ENCODE measurements at places on chromosomes 11 and 22.
A peak's percentile ranks its signal among the peaks of the same experiment; 100 is the strongest.

- DNase-seq, result no peak
Measured at GRCh38 chr11:88478136-88478815, 140.7 kb upstream of the CTSC start.

DNA sequence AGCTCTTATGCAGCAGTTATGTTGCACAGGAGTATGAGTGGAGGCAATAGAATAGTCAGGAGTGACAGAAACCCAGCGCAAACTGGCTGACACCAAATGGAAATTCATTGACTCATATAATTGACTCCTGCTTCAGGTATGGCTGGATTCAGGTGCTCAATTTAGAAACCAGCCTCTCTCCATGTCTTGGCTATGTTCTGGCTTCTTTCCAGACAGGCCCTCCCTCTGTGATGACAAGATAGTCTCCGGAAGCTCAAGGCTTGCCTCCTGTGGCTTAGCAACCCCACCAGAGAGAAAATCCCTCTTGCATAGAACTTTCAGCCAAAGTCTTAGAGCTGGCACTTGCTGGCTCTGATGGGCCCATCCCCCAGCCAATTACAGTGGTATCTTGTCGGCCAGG lies 28.1 kb upstream of the MN1 start:
- DNase-seq, result no peak

- no peak for DNase-seq
Measured at GRCh38 chr11:78311702-78312371, 105.8 kb downstream of the GAB2 start.

DNA sequence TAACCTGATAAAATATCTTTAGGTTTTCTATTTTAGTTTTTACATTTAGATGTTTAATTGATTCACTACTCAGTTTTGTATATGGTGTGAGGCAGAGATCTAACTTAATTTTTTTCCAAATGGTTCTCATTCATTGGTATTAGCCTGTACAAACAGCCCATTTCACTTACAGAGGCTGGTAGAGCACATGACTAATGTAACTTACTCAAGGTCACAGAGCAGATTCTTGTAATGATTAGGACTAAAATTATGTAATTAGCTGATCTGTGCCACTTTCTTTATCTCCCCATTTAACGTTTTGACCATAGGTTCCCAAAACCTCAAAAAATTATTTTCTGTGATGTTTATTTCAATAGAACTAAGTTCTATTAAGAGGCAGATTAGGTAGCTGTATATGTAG lies 16.5 kb upstream of the TNRC6B start:
- no peak for DNase-seq

- no peak for DNase-seq
Measured at GRCh38 chr11:15944460-15944859, 411.9 kb downstream of the SOX6 start.

- no peak for DNase-seq
Measured at GRCh38 chr11:94595076-94595475, 27.9 kb downstream of the PIWIL4 start.

DNA sequence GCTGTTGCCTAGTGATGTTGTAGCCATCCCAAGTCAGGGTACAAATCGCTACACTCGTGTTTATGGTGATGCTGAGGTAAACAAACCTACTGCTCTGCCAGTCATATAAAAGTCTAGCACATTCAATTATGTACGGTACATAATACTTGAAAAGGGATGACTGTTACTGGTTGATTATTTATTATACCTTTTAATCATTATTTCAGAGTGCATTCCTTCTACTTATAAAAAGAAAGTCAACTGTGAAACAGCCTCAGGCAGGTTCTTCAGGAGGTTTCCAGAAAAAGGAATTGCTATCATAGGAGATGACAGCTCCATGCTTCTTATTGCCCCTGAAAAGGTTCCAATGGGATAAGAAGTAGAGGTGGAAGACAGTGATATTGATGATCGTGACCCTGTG lies 652.5 kb upstream of the KIRREL3 start:
- no peak for DNase-seq

DNA sequence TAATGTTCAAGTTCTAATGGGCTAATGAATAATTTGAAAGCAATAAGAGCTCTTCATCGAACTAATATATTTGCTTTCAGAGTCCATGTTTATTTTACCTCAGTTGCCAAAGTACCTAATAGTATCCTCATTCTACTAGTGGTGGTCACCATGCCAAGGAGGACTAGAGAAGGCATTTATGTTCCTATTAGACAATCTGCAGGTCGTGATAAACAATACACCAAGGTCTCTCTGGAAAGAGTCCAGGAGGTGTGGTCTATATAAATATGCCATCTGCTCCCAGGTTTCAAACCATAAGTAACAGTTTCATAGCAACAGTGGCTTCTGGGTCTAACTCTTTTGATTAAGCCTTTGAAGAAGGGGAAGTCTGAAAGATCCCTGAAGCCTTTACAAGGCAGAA lies 42.9 kb downstream of the ARFGAP3 start:
- DNase-seq, result no peak

DNA sequence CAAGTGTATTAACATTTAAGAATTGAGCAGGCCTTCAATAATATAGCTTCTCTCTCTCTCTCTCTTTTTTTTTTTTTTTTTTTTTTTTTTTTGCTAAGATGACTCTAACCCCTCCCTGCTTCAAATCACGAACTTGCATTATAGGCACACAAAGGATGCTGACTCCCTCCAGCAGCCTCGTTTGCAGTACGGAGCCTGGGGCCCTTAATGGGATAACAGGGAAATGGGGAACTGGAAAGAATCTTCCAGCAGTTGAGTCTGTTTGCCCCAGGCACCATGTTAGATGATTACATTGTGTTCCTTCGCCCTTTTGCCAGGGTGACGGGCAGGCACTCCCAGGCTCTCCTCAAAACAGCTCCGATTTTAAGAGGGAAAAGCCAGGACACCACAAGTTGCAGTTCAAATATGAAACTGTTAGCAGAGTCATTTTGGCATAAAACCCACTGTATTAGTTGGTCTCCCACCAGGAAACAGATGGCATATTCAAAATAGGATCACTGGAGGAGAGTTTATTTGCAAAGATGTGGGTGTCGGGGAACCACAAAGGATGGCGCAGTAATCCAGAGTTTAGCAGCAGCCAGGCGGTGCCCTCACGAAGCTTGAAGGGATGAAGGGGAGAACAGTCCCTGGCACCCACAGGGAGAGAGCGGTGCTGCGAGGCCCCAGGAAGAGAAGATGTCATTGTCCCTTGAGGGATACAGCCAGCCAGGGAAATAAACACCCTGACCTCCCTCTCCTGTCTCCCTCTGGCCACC lies 26.5 kb upstream of the TREH start:
- no peak for DNase-seq

DNA sequence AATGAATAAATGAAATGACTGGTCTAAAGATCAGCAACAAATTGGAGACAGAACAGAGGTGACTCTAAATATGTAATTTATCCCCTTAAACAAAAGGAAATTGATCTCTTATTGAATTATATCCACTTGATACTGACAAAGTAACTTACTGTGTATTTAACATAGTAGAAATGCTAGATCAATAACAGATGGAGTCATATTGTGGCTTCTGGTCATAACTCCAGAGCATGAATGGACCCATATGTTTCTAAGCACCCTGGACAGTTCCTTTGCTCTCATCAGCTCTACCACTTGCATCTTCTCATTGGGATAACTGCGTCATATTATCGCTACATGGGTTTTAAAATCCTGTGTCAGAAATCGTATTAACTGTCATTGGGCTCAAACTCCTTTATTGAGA lies 222.3 kb downstream of the ETS1 start:
- DNase-seq, result peak; percentile 17

- no peak for DNase-seq
Measured at GRCh38 chr11:11780858-11781257, 60.9 kb upstream of the USP47 start.

DNA sequence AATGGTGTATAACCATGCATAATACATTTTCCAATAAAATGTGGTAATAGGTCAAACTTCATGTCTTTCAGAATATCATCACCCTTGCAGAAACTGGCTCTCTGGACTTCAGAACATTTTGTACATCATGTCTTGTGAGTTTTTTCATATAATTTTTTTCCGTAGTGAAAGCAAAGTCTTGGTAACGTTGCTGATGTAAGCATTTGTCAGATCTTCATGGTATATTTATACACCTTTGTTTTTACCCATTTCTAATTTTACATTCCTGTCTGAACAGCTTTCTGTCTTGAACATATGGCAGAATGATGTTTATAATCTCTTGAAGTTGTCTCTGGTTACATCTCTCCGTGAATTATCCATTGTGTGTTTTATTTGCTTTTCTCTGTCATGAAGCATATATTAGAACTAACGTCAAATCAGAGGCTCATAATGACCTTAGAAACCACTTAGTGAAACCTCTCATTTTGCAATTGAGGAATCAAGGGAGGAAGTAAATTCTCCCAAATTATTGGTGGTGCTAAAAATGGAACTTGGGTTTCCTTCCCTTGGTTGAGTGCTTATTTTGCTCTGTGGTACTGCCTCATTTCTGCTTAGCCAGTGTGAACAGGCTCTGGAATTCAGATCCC lies 37.4 kb downstream of the CSRP3 start:
- DNase-seq, result no peak

DNA sequence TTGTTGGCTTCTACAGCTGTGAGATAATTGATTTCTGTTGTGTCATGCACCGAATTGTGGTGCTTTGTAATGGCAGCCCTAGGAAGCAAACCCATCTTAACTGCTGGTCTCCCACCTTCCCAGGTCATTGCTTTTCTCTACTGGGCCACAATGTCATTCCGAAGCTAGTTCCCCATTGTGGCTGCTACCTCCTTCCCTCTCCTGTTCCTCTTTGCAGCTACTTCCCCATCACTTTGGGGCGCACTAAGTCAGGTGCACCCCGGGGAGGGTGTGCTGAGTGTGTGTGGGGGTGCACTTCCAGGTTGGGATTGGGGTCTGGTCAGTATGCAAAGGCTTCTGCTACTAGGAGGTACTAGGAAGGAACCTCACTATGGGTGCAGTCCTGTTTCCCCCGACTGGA lies 109.3 kb downstream of the ST3GAL4 start:
- no peak for DNase-seq

DNA sequence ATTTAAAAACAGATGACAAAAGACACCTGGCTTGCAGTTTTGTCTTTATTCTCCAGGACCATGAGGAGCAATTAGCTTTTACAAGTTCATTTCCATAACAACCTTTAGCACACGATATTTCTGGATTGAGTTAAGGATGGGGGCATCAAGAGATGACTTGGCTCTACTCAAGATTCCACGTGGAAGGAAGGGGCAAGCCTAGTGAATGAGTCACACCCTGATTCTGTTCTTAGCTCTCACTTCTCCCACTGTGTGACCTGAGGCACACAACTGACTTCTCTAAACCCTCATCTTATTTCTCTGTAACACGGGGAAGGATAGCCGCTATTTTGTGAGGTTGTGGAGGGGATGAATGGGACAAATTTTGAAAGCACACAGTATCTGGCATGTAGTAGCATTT lies 185.5 kb downstream of the KIRREL3 start:
- DNase-seq, result no peak

DNA sequence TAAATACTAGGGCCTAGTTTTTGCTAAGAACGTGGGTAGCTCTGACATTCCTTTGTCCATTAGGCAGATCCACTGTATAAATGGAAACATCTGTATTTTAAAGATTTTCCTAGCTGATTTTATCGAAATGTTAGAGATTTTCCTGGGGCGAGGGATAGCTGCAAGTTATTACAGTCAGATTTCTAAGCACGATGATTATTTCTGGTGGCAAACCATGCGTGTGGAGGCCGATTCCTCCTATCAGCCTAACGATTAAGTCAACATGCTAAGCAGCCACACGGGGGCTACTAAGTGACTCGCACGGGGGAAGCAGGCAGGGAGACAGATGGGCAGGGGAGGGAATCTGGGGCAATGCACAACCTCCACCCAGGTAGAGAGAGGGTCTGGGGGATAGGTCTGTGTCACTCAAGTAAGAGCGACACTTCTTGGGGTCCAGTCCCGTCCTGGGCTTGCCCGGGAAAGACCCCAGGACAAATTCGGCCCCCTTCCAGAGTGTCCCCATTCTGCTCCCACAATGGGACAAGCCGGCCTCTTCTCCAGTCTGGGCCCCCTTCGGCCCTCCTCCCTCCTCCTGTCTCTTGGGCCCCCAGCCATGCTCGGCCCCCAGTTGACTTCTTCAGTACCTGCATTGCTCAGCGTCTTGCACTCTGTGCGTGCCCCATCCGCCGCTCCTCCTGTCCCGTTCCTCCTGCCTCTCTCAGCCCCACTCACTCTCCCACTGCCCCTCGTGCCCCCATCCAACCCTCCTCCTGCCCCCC lies 571 bp downstream of the C11orf24 start:
- DNase-seq, result peak; percentile 90

GRCh38 chr22:49514211-49514610 lies 313.5 kb downstream of the BRD1 start:
- no peak for DNase-seq

GRCh38 chr22:29112121-29112520 lies 39.3 kb downstream of the KREMEN1 start:
- DNase-seq, result no peak

DNA sequence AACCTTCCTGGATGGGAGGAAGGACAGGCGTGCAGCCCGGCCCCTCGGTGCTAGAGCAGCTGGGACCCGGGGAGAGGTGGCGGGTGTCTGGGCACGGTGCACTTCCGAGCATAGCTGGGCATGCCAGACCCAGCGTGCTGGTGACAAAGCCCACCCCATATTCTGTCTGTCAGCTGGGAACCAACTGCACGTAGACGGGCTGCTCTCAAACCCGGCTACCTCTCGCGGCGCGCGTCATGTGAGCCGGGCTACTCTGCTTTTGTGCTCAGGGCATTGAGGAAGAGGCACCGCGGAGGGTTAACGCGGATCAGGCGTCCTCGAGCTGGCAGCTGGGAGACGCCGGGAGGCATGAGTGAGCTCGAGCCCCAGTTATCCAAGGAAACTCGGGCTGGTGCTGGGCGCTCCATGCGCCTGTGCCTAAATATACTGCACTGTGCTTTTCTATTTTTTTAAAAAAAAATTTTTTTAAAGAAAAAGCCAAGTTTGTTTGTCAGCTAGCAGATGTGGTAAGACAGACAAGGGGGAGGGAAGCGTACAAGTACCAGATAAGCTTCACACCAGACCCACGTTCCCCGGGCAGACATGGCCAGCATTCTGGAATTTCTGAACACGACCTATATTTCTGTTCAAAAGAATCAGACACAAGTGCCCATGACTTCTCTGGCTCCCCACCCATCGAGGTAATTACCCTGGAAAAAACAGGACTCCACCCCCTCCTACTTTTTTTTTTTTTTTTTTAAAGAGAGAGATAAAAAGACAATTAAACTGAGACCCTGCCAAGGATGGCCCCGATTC lies 425.6 kb downstream of the SHANK2 start:
- DNase-seq, result peak; percentile 11

DNA sequence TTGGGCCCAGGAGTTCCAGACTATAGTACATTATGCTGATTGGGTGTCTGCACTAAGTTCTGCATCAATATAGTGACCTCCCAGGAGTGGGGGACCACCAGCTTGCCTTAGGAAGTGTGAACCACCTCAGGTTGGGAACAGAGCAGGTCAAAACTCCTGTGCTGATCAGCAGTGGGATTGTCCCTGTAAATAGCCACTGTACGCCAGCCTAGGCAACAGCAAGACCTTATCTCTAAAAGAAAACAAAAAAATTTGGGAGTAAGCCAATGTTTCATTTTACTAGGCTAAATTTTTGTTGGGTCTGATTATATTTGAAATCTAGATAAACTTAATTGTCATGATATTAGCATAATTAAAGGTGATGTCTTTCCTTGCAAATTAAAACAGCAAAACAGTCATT lies 3.4 kb downstream of the DEPDC5 start:
- no peak for DNase-seq
